ENCODE measurements at places on chromosomes 12 and 14.

GRCh38 chr12:105888696-105889095, 250.1 kb downstream of the NUAK1 start:
- no peak overlapping the region for H3K27ac ChIP-seq
- H3K36me3 ChIP-seq: no peaks in the 10 kb centered on the region
- no peaks in the 10 kb centered on the region for H3K27me3 ChIP-seq
- no peak overlapping the region for H3K4me3 ChIP-seq
- no peak for DNase-seq

DNA sequence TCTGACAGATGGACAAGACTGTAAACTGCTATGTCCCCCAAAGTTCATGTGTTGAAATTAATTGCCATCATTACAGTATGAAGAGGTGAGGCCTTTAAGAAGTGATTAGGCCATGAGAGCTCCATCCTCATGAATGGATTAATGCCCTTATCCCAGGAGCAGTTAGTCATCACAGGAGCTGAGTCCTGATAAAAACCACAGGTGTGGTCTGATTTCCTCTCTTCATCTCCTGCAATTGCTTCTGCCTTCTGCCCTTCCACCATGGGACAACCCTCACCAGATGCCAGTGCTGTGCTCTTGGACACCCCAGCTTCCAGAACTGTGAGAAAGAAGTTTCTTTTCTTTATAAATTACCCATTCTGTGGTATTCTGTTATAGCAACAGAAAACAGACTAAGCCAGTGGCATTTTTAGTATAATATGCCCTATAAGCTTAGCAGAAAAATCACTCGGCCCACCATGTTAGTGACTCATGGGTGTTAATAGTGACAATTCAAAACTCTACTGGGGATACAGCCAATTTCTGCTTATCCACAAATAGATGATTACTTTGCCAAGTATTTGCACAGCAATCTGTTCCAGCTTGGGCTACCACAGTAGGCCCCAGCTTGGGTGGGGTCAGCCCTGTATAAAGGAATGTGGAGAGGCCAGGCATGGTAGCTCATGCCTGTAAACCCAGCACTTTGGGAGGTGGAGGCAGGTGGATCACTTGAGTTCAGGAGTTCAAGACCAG, 129.0 kb upstream of the BCL2L14 start:
- H3K27me3 ChIP-seq: no peaks in the 10 kb centered on the region
- no peak for DNase-seq
- no peak overlapping the region for H3K27ac ChIP-seq
- H3K4me1 ChIP-seq: no peaks in the 10 kb centered on the region
- no peaks in the 10 kb centered on the region for H3K36me3 ChIP-seq
- no peak overlapping the region for H3K4me3 ChIP-seq

GRCh38 chr14:50669441-50669986, 1.4 kb upstream of the SAV1 start:
- no peaks in the 10 kb centered on the region for H3K36me3 ChIP-seq
- H3K4me1 ChIP-seq: peaks cover 8% of the 10 kb centered on the region
- no peak for DNase-seq
- H3K27me3 ChIP-seq: no peaks in the 10 kb centered on the region
- H3K27ac ChIP-seq: no peak overlapping the region
- H3K4me3 ChIP-seq: no peak overlapping the region

DNA sequence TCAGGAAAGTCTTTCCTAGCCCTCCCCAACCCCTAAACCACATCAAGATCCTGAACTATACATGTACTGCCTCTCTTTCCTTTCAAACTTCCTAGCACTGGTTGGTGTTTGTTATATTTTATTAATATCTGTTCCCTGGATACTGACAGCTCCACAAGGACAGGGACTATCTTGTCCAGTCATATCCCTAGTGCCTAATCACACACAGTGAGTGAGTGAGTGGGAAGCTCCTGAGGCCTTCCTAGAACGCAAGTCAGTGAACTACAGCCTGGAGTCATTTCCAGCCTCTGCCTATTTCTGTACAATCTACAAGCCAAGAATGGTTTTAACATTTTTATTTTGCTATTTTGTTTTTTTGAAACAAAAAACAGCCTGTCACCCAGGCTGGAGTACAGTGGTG, 7.5 kb upstream of the ACTR6 start:
- no peaks in the 10 kb centered on the region for H3K4me1 ChIP-seq
- no peaks in the 10 kb centered on the region for H3K27me3 ChIP-seq
- H3K36me3 ChIP-seq: peaks cover 8% of the 10 kb centered on the region
- no peak overlapping the region for H3K4me3 ChIP-seq
- no peak for DNase-seq

GRCh38 chr12:47773062-47773857, at the start of gene SLC48A1:
Gene SLC48A1, plus strand, starts transcription at chr12:47773238. Its CDS starts 67 bp downstream, at chr12:47773305.
- peaks cover 21% of the 10 kb centered on the region for H3K4me1 ChIP-seq
- no peak within 1 kb of the TSS for H3K27ac ChIP-seq
- peak within 1 kb of the TSS; percentile 48 for H3K4me3 ChIP-seq
- H3K36me3 ChIP-seq: no peaks in the 10 kb centered on the region

GRCh38 chr14:72636094-72636493, 257.8 kb downstream of the DPF3 start:
- no peaks in the 10 kb centered on the region for H3K4me1 ChIP-seq
- H3K27me3 ChIP-seq: no peaks in the 10 kb centered on the region
- H3K4me3 ChIP-seq: no peak overlapping the region
- DNase-seq: no peak
- no peak overlapping the region for H3K27ac ChIP-seq

DNA sequence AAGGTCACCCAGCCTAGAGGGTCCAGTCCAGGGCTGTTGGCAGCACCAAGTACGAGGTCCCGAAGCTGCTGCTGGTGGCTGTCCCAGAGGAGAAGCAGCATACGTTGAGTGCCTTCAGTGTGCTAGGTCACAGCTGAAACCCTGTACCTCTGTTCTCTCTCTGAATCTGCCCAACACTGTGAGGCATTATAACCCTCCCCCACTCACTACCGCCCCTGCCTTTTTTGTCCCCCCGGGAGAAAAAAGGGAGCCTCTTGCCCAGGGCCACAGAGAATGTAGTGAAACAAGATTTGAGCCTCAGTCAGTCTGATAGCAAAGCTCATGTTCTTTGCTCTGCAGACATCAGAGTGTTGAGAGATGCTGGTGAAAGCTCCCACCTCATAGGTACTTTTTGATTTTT, 53.4 kb downstream of the PPP2R5C start:
- H3K4me1 ChIP-seq: peaks cover 79% of the 10 kb centered on the region
- no peaks in the 10 kb centered on the region for H3K27me3 ChIP-seq
- H3K4me3 ChIP-seq: peak overlapping the region; percentile 69
- peak overlapping the region; percentile 97 for H3K27ac ChIP-seq
- no peak for DNase-seq
- peaks cover 21% of the 10 kb centered on the region for H3K36me3 ChIP-seq

- no peaks in the 10 kb centered on the region for H3K27me3 ChIP-seq
- no peaks in the 10 kb centered on the region for H3K4me1 ChIP-seq
- DNase-seq: no peak
Measured at GRCh38 chr12:31245822-31246469, 80.0 kb downstream of the SINHCAF start.

GRCh38 chr14:69684461-69685217, 73.2 kb downstream of the SUSD6 start:
- DNase-seq: no peak
- no peak overlapping the region for H3K4me3 ChIP-seq
- H3K36me3 ChIP-seq: peaks cover 3% of the 10 kb centered on the region
- peak overlapping the region; percentile 45 for H3K27ac ChIP-seq
- H3K27me3 ChIP-seq: no peaks in the 10 kb centered on the region

DNA sequence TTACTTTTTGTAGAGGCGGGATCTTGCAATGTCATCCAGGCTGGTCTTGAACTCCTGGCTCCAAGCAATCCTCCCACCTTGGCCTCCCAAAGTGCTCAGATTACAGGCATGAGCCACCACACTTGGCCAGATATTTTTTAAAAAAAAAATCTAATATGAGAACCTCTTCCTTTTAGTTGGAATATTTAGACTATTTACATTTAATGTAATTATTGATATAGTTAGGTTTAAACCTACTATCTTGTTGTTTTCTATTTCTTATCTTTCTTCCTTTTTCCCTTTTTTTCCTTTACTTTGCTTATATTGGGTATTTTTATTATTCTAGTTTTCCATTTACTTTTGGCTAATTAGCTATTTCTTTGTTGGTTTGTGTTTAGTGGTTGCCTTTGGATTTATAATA, 185.8 kb downstream of the SLC41A2 start:
- H3K27me3 ChIP-seq: no peaks in the 10 kb centered on the region
- no peak overlapping the region for H3K27ac ChIP-seq
- no peak overlapping the region for H3K4me3 ChIP-seq

DNA sequence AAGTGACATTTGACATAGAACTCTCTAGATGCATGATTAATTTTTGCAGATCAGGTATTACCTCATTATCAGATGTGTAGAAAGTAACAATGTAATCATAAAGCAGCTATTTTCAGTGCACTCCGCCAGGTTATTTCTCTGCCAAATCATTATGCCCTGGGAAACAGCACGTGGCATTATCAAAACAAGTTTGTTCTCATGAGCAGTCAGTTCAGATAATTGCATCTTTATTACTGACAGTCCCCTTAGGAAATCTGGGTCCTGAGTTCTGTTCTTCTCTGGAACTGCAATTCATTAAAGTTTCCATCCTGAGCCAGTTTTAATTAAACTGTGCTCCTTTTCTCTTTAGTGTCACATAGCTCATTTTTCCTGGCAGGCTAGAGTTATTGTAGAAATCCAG, 94.7 kb upstream of the KRR1 start:
- no peak for DNase-seq
- no peak overlapping the region for H3K4me3 ChIP-seq
- no peaks in the 10 kb centered on the region for H3K36me3 ChIP-seq
- H3K27ac ChIP-seq: no peak overlapping the region

- DNase-seq: no peak
- H3K27me3 ChIP-seq: no peaks in the 10 kb centered on the region
- H3K27ac ChIP-seq: no peak overlapping the region
- no peaks in the 10 kb centered on the region for H3K36me3 ChIP-seq
- no peaks in the 10 kb centered on the region for H3K4me1 ChIP-seq
Measured at GRCh38 chr12:103672401-103673119, 85.5 kb downstream of the STAB2 start.

- H3K36me3 ChIP-seq: no peaks in the 10 kb centered on the region
- no peak for DNase-seq
- H3K27me3 ChIP-seq: no peaks in the 10 kb centered on the region
- H3K27ac ChIP-seq: no peak overlapping the region
- no peak overlapping the region for H3K4me3 ChIP-seq
- H3K4me1 ChIP-seq: no peaks in the 10 kb centered on the region
Measured at GRCh38 chr14:67583711-67584644, 16.1 kb downstream of the PIGH start.

DNA sequence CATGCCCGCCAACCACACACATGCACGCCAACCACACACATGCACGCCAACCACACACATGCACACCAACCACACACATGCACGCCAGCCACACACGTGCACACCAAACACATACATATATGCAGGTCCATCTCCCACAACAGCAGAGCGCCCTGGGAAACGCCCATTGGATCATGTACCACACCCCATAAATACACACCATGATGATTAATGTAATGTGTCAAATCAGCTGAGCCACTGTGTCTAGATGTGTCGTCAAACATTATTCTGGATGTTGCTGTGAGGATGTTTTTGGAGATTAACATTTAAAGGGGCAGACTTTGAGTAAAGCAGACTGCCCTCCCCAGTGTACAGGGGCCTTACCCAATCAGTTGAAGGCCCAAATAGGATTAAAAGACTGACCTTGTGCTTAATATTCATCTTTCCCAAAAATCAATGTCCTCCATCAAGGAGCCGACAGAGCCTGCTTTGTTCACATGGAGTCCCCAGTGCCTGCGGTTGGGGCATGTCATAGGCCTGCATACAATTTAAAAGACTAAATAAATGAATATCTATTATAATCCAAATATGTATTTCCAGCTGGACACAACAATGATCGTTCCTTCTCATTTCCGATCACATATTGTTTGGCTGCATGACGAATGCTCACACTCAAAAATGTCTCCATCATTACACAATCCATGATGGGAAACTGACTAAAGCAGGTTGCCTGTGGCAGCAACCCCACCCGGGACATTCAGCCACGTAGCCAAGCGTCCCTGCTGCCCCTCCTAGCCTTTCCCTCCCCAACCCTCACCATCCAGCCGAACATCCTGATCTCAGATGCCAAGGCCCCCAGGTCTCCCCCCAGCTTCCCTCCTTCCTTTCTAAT, 23.2 kb upstream of the BDKRB2 start:
- no peak for DNase-seq
- no peaks in the 10 kb centered on the region for H3K36me3 ChIP-seq
- peaks cover 25% of the 10 kb centered on the region for H3K27me3 ChIP-seq
- no peak overlapping the region for H3K4me3 ChIP-seq
- no peaks in the 10 kb centered on the region for H3K4me1 ChIP-seq

DNA sequence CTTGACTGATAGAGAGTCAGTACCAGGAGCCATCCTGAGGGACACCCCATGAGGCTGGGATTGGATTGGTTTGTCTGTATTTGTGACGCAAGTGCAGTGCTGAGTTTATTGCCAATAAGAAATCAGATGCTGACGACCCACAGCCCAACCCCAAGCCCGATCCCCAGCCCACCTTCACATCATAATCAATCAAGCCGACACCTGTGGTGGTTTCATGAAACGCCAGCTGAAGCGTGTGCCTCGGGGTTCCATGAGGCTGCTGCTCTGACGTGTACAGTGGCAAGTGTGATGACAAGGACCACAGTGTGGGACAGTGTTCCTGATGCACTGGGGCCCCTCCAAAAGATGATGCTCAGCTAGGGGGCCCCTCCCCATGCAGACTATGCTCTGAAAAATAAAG, 62.1 kb upstream of the C14orf180 start:
- no peaks in the 10 kb centered on the region for H3K36me3 ChIP-seq
- H3K27ac ChIP-seq: no peak overlapping the region
- no peak for DNase-seq
